ENCODE measurements at places on chromosomes 11 and 22. TPM values are rescaled to one million over a fixed set of nuclear protein-coding genes. Genes with fewer than 3 reads are reported as not detected.

The MFRP gene
- not detected for total RNA-seq

The MMP1 gene
- 15.7 TPM for total RNA-seq

The DDX25 gene
- total RNA-seq: not detected

The KCNQ1OT1 gene
- total RNA-seq: 8.2 TPM

The RFPL3 gene
- total RNA-seq: not detected

The OR56A1 gene
- not detected for total RNA-seq

The IGSF9B gene
- total RNA-seq: 4.3 TPM

The BBOX1 gene
- not detected for total RNA-seq

The KIAA1671 gene
- total RNA-seq: 28.6 TPM

The LMO2 gene
- total RNA-seq: not detected

The ALX4 gene
- total RNA-seq: not detected

The PKNOX2 gene
- total RNA-seq: not detected

The TRPM5 gene
- not detected for total RNA-seq

The SBF2 gene
- 72.2 TPM for total RNA-seq

The PHETA2 gene
- 19.7 TPM for total RNA-seq

The LDHAL6A gene
- total RNA-seq: 0.59 TPM

GRCh38 chr11:39363571-39363970, 2095.9 kb downstream of the LRRC4C start:
- peaks cover 35% of the 10 kb centered on the region for H3K4me1 ChIP-seq
- no peaks in the 10 kb centered on the region for H3K36me3 ChIP-seq
- H3K27me3 ChIP-seq: no peaks in the 10 kb centered on the region
- DNase-seq: peak; percentile 48
- no peak overlapping the region for H3K4me3 ChIP-seq

DNA sequence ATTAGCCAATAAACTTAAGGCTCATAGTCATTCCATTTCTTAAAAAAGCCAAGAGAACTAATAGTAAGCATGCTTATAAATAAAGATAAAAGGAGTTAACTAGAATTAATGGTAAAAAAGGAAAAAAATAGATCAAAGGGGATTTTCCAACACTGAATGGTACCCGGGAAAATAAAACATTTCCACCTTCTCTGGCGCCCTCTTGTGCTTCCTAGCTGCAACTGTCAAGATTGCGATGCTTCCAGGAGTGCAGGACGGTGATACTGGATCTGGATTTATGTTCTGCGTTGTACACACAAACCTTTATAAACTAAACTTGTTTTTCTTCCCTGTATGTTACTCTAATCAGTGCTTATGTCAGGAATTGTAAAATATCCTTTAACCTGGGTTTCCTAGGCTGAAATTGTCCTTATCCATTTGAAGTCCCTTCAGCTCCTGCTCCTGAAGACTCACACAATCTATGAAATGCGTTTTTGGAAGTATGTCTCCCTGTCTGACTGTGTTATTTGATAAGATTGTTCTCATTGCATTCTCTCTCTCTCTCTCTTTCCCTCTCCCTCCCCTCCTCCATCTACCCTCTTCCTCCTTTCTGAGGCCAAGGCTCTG, 9.6 kb upstream of the HTATIP2 start:
- DNase-seq: peak; percentile 52
- H3K4me1 ChIP-seq: peaks cover 13% of the 10 kb centered on the region
- no peak overlapping the region for H3K4me3 ChIP-seq
- no peaks in the 10 kb centered on the region for H3K27me3 ChIP-seq
- no peak overlapping the region for H3K27ac ChIP-seq

GRCh38 chr11:61855939-61856680, 28.0 kb downstream of the FADS2 start:
- no peak for DNase-seq
- no peak overlapping the region for H3K27ac ChIP-seq
- H3K27me3 ChIP-seq: no peaks in the 10 kb centered on the region

DNA sequence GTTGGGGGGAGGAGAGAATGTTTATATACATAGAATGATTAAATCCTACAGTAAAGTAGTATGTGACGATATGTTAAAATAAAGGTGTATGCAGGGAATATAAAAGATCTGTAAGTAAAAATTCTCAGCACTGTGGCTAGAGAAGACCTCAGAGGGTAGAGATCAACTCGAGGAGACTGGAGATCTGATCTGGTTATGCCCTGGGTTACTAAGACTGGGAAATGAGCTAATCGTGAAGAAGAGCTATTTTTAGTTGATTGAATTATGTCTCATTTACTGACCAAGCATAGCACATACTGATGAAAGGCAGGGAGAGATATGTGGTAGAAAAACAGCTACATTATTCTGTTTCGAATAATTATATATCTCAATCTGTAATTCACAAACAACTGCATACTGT, 42.8 kb upstream of the ALKBH3 start:
- H3K36me3 ChIP-seq: peaks cover 2% of the 10 kb centered on the region
- no peak overlapping the region for H3K4me3 ChIP-seq
- no peak for DNase-seq
- no peaks in the 10 kb centered on the region for H3K27me3 ChIP-seq
- no peaks in the 10 kb centered on the region for H3K4me1 ChIP-seq

- no peak overlapping the region for H3K4me3 ChIP-seq
- H3K27ac ChIP-seq: no peak overlapping the region
- no peaks in the 10 kb centered on the region for H3K36me3 ChIP-seq
- DNase-seq: no peak
Measured at GRCh38 chr22:50665212-50665611, 7.4 kb upstream of the SHANK3 start.

- no peaks in the 10 kb centered on the region for H3K27me3 ChIP-seq
- no peaks in the 10 kb centered on the region for H3K36me3 ChIP-seq
- no peak overlapping the region for H3K27ac ChIP-seq
- no peak overlapping the region for H3K4me3 ChIP-seq
Measured at GRCh38 chr11:32713496-32713895, 81.0 kb downstream of the CCDC73 start.

GRCh38 chr22:28207281-28208030, 288.4 kb upstream of the PITPNB start:
- H3K27me3 ChIP-seq: no peaks in the 10 kb centered on the region
- H3K27ac ChIP-seq: no peak overlapping the region
- no peak for DNase-seq

DNA sequence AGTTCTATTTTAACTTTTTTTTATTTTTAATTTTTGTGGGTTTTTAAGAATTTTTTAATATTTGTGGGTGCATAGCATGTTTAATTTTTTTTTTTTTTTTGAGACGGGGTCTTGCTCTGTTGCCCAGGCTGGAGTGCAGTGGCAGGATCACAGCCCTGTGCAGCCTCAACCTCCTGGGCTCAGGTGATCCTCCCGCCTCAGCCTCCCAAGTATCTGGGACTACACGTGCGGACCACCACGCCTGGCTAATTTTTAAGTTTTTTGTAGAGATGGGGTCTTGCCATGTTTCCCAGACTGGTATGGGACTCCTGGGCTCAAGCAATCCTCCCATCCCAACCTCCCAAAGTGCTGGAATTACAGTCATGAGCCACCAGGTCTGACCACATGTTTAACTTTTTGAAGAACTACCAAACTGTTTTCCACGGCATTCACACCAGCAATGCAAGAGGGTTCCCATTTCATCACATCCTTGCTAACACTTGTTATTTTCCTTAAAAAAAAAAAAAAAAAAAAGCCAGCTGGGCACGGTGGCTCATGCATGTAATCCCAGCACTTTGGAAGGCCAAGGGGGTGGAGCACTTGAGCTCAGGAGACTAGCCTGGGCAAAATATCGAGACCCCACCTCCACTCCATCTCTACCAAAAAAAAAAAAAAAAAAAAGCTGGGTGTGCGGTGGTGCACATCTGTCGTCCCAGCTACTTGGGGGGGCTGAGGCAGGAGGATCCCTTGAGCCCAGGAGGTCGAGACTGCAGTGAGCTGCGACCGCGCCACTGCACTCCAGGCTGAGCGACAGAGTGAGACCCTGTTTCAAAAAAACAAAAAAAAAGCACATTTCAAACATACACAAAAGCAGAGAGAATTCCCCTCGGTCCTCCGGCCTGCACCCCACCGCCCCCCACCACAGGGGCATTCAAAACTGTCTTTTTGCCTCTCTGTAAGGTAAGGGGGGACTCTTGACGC, 16.7 kb upstream of the TXNRD2 start:
- H3K4me3 ChIP-seq: peak overlapping the region; percentile 22
- H3K27me3 ChIP-seq: no peaks in the 10 kb centered on the region
- H3K36me3 ChIP-seq: no peaks in the 10 kb centered on the region
- DNase-seq: no peak
- peaks cover 41% of the 10 kb centered on the region for H3K4me1 ChIP-seq

DNA sequence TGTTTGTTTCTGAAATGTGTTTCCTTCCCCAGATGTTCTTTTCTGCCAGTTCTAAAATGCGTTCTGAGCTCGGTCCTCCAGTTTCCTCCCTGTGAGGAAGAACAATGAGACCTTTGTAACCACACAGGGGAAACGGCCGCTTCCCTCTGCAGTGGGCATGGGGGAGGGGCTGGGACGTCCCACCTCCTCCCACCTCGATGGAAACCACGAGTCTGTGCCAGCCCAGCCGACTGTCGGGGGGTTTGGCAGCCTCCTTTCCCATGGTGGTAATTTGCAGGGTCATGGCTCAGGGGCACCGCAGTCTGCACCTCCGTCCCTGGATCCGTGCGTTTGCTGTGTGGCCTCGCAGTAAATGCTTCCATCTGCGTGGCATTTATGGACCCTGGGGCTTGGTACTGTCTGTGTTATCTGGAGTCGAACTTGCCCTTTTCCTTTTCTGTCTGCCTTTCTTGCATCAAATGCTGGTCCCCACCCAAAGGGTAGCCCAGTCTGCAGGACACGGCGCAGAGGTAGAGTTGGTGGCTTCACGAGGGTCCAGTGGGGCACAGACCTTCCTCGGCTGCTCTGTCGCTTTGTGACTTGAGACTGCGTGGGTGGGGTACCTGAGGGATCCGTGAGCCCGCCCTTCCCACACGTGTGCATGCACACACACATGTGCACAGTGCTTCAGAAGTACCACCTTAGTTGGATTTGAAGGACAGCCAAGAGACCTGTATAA, 16.1 kb downstream of the LRP5 start:
- H3K4me1 ChIP-seq: peaks cover 38% of the 10 kb centered on the region
- no peak overlapping the region for H3K4me3 ChIP-seq

DNA sequence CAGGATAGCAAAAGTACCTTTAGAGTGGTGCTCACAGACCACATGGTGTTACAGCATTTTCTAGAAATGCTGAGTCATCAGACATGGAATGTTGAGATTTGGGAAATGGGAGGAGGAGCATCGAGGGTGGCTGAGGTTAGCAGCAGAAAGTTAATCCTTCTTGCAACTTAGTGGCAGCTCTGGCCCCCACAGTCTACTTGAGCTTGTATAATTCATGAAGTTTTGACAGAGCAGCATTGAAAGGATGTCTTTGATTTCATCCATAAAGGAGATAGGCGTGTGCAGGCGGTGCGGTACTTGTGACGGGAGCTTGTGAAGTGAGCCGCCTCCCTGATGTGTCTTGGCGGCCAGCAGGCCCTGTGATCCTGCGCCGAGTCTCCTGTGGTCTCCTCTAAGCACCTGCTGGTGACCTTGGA, 330.5 kb downstream of the TBC1D22A start:
- H3K4me3 ChIP-seq: no peak overlapping the region
- no peaks in the 10 kb centered on the region for H3K27me3 ChIP-seq
- H3K36me3 ChIP-seq: no peaks in the 10 kb centered on the region
- peak overlapping the region; percentile 78 for H3K27ac ChIP-seq
- no peak for DNase-seq
- H3K4me1 ChIP-seq: peaks cover 6% of the 10 kb centered on the region

GRCh38 chr11:4782454-4782853, 12.7 kb upstream of the OR51F1 start:
- H3K27ac ChIP-seq: no peak overlapping the region
- no peak overlapping the region for H3K4me3 ChIP-seq
- no peaks in the 10 kb centered on the region for H3K36me3 ChIP-seq
- no peak for DNase-seq

DNA sequence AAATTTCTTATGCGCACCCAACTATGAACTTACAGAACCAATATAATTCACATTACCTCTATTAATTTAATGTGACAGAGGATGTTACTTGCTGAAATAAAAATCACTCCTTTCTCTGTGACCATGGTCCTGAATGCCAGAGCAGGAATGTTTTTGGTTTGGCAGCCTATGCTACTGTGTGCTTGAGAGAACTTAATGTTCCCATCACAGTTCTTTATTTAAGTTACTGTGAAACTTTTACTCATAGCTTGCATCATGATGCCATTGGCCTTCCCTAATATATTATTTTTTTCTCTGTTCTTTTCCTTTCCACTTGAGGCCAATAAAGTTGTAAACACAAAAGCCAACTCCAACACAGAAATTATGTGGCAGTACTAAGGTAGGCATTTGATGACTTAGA, 142.2 kb downstream of the FAM76B start:
- no peaks in the 10 kb centered on the region for H3K4me1 ChIP-seq

- no peak for DNase-seq
- H3K27ac ChIP-seq: no peak overlapping the region
- H3K36me3 ChIP-seq: peaks cover 16% of the 10 kb centered on the region
- H3K4me1 ChIP-seq: no peaks in the 10 kb centered on the region
Measured at GRCh38 chr11:62627713-62628112, 5.9 kb upstream of the B3GAT3 start.

GRCh38 chr11:69037074-69037473, 11.7 kb upstream of the TPCN2 start:
- H3K4me1 ChIP-seq: peaks cover 7% of the 10 kb centered on the region
- peak overlapping the region; percentile 55 for H3K27ac ChIP-seq

GRCh38 chr11:126515501-126515900, 160.0 kb downstream of the ST3GAL4 start:
- peaks cover 5% of the 10 kb centered on the region for H3K27me3 ChIP-seq
- H3K4me3 ChIP-seq: no peak overlapping the region
- H3K27ac ChIP-seq: no peak overlapping the region
- DNase-seq: no peak

DNA sequence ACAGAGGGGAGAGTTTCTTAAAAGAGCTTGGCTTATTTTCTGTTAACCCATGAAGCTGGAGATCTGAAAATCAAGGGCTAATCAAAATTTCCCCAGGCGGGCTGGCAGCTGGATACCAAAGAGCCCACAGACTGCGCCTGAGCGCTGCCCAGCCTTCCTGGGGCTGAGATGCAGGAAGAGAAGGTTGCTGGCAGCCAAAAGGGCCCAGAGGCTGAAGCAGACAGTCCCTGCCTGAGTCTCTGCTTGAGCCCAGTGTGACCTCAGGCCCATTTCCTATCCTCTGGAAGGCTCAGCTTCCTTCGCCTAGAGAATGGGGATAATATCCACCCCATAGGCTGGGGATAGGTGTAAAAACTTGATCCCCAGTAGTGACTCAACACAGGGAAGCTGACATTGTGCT, 49.1 kb downstream of the ARRB1 start:
- no peaks in the 10 kb centered on the region for H3K36me3 ChIP-seq
- DNase-seq: no peak
- H3K4me1 ChIP-seq: peaks cover 4% of the 10 kb centered on the region
- H3K27me3 ChIP-seq: no peaks in the 10 kb centered on the region
- no peak overlapping the region for H3K27ac ChIP-seq

- peak; percentile 16 for DNase-seq
- no peaks in the 10 kb centered on the region for H3K36me3 ChIP-seq
- no peak overlapping the region for H3K4me3 ChIP-seq
- no peak overlapping the region for H3K27ac ChIP-seq
- H3K4me1 ChIP-seq: peaks cover 12% of the 10 kb centered on the region
Measured at GRCh38 chr11:122637541-122637940, 18.0 kb upstream of the UBASH3B start.

- H3K4me3 ChIP-seq: no peak overlapping the region
- 0 out of 2 replicates have a peak, but pooled peaks cover 2% of the 10 kb centered on the region for H3K36me3 ChIP-seq
- peaks cover 3% of the 10 kb centered on the region for H3K4me1 ChIP-seq
- no peaks in the 10 kb centered on the region for H3K27me3 ChIP-seq
Measured at GRCh38 chr11:77547863-77548551, 41.7 kb upstream of the AQP11 start.

Measured in Caco-2 (cell line).